ENCODE measurements at places on chromosomes 3 and 15. TPM values are rescaled to one million over a fixed set of nuclear protein-coding genes. Genes with fewer than 3 reads are reported as not detected.

GRCh38 chr15:91254766-91255165, 154.7 kb downstream of the SV2B start:
- DNase-seq: no peak

Gene FBXO45
- 7.5 TPM for total RNA-seq

Gene CPNE4
- total RNA-seq: not detected

Gene ZKSCAN7
- 2.3 TPM for total RNA-seq

Gene ERICH6
- not detected for total RNA-seq

- DNase-seq: no peak
Observed at GRCh38 chr3:123154020-123154985, 47.4 kb upstream of the SEC22A start.

Gene AMOTL2
- 56.5 TPM for total RNA-seq

DNA sequence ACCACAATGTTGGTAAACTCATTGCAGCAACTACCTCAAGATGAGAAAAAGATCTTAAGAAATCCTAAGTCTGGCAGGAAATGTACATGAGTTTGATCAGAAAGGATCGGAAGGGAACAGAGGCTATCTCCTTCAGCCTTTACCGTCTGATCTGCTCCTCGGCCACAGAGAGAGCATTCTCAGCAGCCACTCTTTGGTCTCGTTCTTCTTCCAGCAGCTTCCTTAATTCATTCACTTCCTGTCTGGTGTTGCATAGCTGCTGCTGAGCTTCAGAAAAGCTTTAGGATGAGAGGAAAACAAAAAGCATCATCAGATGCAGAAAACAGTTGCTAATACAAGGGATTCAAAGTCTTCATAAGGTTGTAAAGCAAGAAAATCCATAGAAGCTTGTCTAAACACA, 6.6 kb upstream of the HCLS1 start:
- DNase-seq: no peak

DNA sequence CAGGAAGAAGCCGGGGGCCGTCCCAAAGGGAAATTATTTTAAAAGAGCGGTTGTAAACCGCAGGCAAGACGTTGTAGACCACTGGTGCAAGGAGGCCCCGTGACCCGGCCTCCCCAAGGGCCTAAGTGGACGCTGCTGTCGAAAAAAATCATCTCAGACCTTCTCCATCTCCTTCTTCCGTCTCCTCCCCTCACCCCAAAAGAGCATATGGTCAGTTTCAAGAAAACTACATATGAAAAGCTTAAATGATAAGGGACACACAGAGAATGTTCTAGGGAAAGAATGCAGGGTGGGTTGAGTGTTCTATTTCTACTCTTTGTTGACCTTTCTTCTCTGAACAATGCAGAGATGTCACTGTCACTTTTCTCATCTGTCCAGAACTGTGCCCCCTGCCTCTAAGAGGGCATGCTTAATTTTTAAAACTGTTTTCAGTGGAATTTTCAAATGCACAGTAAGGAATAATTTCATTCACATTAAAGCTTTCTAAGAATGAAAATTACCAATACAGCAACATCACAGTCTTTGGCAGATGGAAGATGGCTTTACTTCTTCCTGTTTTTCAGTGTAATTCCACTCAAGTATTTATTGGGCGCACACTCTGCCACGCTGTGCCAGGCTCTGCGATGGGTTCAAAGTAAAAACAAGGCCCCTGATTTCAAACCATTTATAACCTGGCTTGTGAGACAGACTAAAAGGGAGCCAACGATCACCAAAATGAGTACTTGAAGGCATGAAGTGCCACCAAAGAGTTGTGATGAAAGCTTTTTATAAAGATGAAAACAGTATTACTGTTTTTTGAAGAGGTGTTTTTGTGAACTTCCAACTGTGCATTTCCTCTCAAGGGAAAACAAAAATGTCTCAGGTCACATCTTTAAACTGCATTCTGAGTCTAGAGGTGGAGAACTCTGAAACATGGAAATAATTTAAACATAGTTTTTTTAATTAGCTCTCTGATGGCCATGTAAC, 891 bp upstream of the TOP2B start:
- DNase-seq: no peak

DNA sequence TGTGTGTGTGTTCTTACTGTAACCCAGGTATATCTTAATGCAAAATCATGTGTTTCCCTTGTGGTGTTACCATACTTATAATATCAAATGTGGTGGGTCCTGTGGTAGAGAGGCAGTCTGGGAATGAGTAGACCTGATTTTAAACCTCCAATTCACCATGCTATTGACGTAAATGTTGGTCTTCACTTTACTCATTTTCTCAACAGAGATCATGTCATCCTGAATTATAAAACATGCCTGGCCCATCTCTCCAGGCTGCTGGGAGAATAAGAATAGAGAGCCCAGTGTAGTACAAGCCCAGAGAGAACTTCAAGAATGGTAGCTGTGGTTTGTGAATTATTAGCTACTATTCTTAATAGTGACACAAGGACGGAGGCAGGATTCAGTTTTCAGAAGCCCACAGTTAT, 88.1 kb downstream of the MBNL1 start:
- no peak for DNase-seq

GRCh38 chr3:184741259-184741556, 29.3 kb upstream of the MAGEF1 start:
- DNase-seq: peak; percentile 53

DNA sequence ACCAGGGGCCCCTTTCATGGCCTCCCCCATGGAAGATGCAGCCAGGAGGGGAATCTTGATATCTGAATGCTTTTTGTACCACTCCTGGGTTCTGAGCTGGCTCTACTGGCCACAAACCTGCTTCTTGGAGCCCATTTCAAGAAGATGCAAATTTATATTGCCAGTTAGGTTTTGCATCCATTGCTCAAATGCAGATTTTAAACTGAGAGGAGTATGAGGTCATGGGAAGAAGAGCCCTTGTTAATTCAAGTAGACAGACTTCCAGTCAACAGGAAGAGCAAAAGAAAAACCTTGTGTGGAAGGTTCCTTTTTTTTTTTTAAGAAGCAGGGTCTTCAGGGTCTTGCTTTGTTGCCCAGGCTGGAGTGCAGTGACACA, 133.5 kb downstream of the PDZRN3 start:
- DNase-seq: no peak

- DNase-seq: no peak
Observed at GRCh38 chr3:150074277-150074676, 103.6 kb upstream of the PFN2 start.

Gene CHST14
- total RNA-seq: 15.8 TPM

DNA sequence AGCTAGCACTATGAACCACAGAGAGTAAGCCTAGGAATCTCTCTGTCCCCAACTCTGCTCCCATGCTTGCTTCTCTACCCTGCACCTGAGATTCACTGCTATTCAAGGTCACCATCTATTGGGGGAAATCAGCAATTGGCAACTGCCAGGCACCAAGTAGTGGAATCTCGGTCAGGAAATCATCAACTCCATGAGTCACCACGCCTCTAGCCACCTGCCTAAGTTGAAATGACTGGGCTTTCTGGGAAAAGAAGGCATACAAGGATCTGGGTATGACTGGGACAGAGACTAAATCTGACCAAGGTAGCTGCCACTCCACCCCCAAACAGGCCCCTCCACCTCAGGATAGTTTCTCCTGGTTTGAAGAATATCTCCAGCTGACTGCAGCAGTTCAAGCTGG, 464.1 kb upstream of the CBLB start:
- no peak for DNase-seq

DNA sequence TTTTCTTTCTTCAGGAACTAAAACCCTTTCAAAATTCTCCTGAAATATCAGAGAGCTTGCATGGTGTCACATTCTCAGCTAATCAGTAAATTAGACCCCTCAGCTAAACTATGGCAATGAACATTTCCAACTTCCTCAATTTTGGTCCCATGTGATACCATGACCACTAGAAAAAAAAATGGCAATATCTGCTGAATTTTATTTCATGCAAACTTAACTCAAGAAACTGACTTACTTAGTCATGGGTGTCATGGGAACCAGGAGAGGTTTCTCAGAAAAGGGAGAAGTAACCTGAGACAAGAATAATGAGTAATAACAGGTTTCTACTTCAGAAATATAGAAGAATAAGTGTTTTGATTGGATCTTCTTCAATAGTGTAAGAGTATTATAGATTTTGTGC, 784.6 kb upstream of the ALCAM start:
- DNase-seq: no peak

- no peak for DNase-seq
Observed at GRCh38 chr3:127175272-127175671, 17.7 kb upstream of the PRR23E start.

Gene ATP8B4
- 21.1 TPM for total RNA-seq

Gene KLHL6
- 2.0 TPM for total RNA-seq

- no peak for DNase-seq
Observed at GRCh38 chr15:46961795-46962194, 755.5 kb upstream of the SEMA6D start.

- DNase-seq: no peak
Observed at GRCh38 chr3:3081381-3082233, 28.6 kb downstream of the IL5RA start.

- DNase-seq: peak; percentile 88
Observed at GRCh38 chr15:70512772-70513362, 250.5 kb downstream of the UACA start.

DNA sequence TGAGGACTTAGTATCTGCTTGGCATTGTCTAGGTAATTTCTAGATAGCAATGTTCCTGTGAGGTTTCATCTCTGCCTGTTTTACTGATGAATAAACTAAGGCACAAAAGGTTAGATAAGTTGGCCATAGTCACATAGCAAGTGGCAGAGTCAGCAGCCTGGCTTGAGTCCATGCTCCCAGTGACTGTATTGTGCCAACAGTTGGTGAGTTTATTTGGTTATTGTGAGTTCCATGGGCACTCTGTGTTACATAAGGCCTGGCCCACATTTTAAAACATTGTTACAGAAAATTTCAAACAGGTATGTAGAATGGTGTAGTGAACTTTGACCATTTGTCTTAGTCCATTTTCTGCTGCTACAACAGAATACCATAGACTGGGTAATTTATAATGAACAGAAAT, 15.2 kb downstream of the MCM2 start:
- no peak for DNase-seq

DNA sequence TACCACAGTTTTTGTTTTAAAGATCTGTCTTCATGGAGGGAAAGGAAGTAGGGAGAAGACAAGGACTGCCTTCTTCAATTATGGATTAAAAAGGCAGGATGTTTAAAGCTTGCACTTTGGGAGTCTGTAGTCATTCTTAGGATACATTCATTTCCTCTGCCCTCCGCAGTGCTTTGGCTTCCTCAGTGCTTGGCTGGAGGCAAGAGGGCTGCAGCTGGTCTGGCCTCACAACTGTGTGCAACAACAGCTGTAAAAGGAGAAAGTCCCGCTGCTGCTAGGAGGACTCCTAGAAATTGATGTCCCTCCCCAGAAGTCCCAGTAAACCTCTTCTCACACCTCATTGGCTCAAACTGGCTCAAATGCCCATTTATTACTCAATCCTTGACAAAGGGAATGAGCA, 54.4 kb upstream of the PPP2R3A start:
- DNase-seq: no peak
